ENCODE measurements at places on chromosomes 4 and X.

- DNase-seq = no peak
These were observed 125.6 kb downstream of the ANTXR2 start for GRCh38 chr4:79947386-79947785.

- no peak for DNase-seq
These were observed 96.7 kb upstream of the MXRA5 start for GRCh38 chrX:3443184-3443583.

GRCh38 chr4:170008371-170008770, 17.8 kb downstream of the MFAP3L start:
- no peak for DNase-seq

DNA sequence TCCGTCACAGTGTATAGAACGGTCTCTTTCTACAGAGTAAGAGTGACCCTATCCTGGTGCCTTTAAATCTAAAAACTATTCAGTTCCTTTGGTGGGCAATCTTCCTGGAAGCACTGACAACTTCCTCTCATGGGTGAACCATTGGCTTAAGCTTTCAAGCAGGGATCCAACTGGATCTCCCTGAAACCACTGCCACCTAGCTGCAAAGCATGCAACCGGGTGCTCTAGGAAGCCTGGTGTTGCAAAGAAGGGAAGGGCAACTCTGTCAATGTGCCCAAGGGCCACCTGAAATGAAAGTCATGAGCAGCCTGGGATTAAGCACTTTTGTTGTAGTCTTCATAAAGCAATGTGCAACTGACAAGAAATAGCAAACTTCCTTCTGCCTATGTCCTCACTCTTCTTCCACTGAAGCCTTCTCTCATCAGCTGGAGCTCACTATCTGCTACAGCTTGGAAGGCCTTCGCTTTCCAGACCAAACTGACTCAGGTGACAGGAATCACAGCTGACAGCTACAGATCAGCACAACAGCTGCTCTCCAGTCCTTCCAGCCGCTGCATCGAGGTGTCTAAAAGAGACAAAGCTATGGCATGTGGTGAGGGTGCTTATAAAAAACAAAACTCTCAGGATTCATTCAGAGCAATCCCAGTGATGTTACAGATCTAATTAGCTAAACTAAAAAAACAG, 46.1 kb downstream of the SETD7 start:
- no peak for DNase-seq

- no peak for DNase-seq
These were observed 631.5 kb downstream of the RAB28 start for GRCh38 chr4:12852338-12853307.

DNA sequence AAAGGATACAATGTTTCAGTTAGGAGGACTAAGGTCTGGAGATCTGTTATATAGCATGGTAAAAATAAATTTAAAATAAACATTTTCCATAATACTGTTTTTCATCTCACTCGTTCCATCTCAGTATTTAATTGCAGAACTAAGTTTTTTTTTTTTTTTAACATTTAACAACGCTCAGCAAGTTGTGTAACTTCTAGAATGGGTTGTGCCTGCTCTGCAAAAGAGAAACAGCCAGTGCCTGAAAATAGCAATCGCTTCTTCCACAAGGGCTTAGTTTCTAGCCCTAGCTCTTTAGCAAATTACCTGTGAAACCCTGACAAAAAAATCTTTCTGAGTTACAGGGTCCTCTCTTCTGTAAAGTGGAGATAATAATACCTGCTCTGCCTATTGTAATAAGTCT, 41.9 kb downstream of the CNGA1 start:
- DNase-seq = no peak

DNA sequence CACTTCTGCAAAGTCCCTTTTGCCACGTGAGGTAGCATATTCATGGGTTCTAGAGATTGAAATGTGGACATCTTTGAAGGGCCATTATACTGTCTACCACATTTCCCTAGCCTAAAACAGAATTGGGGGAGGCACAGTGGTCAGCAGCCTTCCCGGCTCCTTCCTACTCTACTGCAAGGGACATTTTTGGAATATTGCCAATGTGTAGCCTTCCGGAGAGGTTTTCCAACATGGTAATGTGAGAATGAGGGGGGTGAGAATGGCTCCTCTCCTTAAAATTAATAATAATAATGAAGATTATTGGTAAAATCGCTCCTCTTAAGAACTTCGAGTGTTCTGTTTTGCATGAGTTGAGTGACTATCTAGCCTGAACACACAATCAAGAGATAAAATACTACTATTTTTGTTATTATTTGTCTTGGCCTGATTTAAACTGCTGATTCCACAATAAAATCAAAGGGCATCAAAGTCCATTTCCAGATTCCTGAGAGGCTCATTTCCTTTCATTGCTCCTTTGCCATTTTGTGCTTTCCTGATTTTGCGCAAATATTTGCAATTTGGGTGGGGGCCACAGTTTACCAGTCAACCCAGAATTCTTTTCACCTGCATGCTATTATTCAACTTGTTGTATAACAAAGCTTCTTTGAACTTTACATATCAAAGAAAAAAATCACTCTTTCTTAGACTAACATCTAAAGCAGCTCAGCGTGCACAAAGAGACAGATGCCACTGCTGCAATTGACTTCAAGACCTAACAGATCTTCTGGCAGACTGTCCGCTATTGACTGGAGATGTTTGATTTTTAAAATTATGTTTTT, 27.0 kb upstream of the TSPAN5 start:
- DNase-seq = no peak

- peak; percentile 67 for DNase-seq
These were observed at the start of gene HUWE1 for GRCh38 chrX:53686151-53686885. Gene HUWE1, minus strand, starts transcription at chrX:53686719. Its CDS starts 32,612 bp downstream, at chrX:53654107.

GRCh38 chr4:38323141-38323641, 340.8 kb upstream of the KLF3 start:
- no peak for DNase-seq

- no peak for DNase-seq
These were observed 381.9 kb downstream of the PRDM5 start for GRCh38 chr4:120540625-120541024.

GRCh38 chrX:42821803-42822443, 44.0 kb upstream of the PPP1R2C start:
- no peak for DNase-seq

DNA sequence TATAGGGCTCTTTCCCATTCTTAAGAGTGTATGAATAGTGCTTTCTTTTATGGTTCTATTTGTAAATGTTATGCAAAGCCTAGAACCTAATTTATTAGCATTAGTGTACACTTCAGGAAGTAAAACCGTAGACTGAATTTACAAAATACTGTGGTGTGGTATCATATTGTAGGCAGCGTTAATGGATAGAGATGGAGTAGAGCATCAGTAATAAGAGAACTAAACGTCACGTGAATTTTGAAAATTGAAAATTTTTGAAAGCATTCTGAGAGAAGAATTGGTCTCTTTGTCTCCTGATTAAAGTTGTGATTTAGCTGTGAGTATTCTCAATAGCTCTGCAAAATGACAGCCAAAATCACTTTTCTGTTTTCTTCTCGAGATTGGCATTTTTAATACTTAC, 2.9 kb downstream of the STIM2 start:
- DNase-seq = no peak

DNA sequence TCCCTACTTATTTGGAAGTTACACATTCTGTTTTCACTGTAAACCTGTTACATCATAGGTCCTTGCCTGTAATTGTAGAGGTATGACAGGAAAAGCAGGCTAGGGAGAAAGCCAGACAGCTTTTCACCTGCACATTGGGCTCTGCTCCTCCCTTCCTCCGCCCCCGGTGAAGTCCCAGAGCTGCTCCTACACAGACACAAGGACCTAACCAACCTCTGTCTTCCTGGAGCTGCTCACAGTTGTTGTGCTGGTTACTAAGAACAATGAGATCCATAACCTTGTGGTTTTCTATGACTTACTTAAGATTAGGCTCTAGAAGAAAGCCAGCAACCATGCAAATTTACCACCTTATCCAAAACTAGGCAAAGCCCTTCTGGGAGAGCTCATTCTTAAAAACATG, 40.0 kb downstream of the MOSPD2 start:
- DNase-seq = no peak

GRCh38 chrX:13702111-13702789, 13.3 kb downstream of the RAB9A start:
- DNase-seq = no peak

GRCh38 chrX:120697053-120697452, 67.2 kb upstream of the C1GALT1C1 start:
- DNase-seq = peak; percentile 60

- no peak for DNase-seq
These were observed 63.2 kb upstream of the NOCT start for GRCh38 chr4:138952411-138952810.

GRCh38 chr4:152880263-152880662, 55.9 kb upstream of the FHDC1 start:
- no peak for DNase-seq

- DNase-seq = peak; percentile 2
These were observed 343.7 kb upstream of the PPP1R2C start for GRCh38 chrX:43121637-43122036.

- no peak for DNase-seq
These were observed 1242.8 kb upstream of the DIAPH2 start for GRCh38 chrX:95441836-95442235.

DNA sequence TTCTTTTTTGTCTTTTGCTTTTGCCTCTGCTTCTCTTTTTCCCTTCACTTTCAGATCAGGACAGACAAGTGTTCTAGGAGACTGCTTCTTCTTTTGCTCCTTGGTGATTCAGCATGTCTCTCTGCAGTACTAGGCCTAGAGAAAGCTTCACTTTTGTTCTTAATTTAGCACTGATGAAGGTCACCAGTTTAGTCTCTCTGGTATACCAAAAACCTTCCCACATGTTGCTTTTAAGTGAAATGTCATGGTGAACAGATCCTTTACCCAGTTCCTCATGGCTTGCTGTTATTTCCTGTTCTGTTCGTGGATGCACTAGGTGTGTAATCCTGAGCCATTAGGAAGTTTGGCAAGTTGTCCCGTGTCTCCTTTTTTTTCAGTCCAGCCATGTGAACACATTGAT, 53.3 kb downstream of the NBDY start:
- DNase-seq = no peak

GRCh38 chr4:127012549-127012948, 620.2 kb upstream of the INTU start:
- DNase-seq = no peak

- peak; percentile 60 for DNase-seq
These were observed at the start of gene FAM120C for GRCh38 chrX:54182864-54183613. Gene FAM120C, minus strand, starts transcription at chrX:54183254. Its CDS starts 56 bp downstream, at chrX:54183198.

DNA sequence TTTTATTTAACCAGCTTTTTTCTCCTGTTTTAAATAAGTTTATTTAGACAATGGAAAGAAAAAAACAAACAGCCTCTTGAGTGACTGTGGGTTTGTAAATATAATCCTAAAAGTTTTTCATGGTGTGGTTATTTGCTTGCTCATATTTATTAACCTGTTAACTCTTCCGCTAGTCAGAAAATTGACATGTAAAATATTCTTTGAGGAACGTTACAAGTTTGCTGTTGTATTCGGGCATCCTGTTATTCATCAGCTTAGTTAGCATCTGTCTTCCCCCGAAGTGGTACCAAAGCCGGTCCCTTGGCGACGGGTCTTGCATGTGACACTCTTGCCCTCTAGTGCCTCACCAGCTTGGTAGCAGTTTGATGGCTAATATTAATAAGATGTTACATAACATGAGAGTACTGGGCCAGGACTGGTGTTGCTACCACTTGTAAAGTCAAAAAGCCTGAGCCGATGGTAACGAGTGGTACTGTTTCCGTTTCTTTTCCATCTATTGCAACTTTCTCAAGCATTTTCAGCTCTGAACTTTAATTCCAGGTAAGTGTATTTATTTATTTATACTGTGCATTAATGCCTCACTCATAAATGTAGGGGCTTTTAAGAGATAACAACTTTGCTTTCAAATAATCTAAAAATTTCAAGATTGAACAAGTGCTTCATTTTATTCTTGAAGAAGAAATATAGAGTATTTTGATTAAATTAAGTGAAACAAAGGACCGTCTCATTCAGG, at the start of gene NDST3:
TSS of gene NDST3 (plus strand) at position 434 of the 733 bp plus-strand sequence. CDS start 19,425 bp downstream, outside the sequence.
- no peak for DNase-seq

GRCh38 chrX:154602226-154602625, 16.9 kb downstream of the CTAG1B start:
- DNase-seq = no peak

- no peak for DNase-seq
These were observed 1.2 kb downstream of the TAF1 start for GRCh38 chrX:71367396-71367795.
